Erythroblast (primary cell): ENCODE measurements at places on chromosomes 5 and 9.
A peak's percentile ranks its signal among the peaks of the same experiment; 100 is the strongest.

- DNase-seq = no peak
Measured at GRCh38 chr5:40829748-40830533, 5.1 kb downstream of the RPL37 start.

DNA sequence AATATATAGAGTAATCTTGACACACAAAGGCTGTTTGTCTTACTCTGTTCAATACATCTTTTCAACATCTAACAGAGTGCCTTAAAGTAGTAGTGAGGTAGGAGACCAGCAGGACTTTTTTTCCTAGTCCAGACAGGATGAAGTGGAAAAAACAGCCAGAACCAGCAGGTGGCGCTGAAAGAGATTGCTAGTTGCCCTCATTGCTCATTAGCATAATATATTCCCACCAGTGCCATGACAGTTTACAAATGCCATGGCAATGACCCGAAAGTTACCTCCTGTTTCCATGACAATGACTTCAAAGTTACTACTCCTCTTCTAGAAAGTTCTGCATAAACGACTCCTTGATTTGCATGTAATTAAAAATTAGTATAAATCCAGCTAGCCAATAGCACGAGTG, 387.4 kb downstream of the ACTL7B start:
- peak; percentile 48 for DNase-seq

- DNase-seq = no peak
Measured at GRCh38 chr5:13648822-13649221, 295.7 kb downstream of the DNAH5 start.

DNA sequence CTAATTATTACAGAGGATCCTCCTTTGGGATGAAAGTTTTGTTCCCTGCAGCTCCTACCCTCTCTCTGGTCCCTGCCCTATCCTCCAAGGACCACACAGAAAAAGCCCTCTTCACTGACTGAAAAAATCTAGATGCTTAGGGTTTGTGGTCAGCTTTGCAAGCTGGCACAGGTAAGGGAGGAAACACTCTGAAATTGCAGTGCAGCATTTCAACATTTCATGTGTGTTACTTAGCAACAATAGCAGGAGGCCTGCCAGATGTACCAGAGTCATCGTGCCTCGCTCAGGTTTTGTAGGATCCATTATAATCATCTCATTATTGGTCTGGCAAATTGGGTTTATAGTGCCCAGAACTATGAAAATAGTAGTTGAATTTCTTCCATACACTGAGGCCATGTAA, 109.5 kb downstream of the PALM2AKAP2 start:
- DNase-seq = no peak

GRCh38 chr5:173703466-173703865, 87.0 kb upstream of the BOD1 start:
- DNase-seq = peak; percentile 85

DNA sequence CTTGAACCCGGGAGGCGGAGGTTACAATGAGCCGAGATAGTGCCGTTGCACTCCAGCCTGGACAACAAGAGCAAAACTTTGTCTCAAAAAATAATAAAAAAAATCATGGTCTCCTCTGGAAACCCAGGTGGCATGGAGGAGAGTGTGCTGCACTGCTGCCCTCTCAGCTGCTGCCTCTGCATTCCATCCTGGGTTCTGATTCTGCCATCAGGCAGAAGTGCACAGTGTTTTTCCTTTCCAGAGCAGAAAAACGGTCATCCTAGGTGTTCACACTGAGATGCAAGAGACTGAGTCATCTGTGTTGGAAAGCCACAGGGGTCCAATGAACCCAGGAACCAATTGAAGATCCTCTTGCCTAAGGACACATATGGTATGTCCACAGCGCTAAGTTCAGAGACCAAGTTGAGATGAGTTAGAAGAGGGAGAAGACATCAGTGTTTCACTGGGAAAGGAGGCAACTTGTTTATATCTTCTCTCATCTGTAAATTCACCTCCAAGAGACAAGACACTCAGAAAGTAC, 88.8 kb upstream of the DMRT1 start:
- DNase-seq = no peak

DNA sequence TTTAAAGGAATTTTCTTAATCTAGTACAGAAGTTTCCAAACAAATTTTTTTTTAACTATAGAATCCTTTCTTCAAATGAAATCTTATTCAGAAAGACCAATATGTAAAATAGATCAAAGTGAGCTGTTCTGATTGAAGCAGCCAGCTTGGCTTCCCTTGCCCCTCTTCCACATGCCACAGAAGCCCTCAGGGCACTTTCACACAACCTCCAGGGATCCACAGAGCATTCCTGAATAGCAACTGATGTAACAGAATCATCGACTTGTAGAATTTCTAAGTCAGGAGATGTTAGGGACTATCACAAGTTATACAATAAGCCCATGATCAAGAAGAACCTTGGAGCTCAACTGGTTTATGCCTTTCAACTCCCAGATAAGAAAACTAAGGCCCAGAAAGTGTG, 427.8 kb upstream of the C9orf72 start:
- DNase-seq = no peak

- DNase-seq = no peak
Measured at GRCh38 chr9:99826579-99826978, 4.9 kb downstream of the NR4A3 start.

- DNase-seq = no peak
Measured at GRCh38 chr9:105967797-105968196, 273.5 kb downstream of the TMEM38B start.

DNA sequence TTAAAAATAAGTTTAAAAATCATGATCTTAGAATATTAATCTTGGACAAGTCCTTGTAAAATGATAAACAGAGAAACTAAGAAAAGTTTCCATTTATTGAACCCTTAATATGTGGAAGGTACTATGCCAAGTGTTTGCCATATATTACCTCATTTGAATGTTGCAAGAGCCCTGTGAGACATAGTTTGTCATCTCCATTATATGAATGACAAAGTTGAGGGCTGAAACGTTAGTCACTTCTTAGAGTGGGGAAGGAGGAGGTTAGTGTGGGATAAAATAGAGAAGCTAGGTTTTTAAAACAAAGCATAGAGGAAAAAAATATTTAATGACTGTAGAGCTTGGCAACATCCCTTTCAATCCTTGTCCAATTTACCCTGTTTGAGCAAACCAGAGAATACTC, 2.0 kb downstream of the TNC start:
- DNase-seq = no peak

GRCh38 chr9:87533271-87533670, 35.6 kb downstream of the DAPK1 start:
- DNase-seq = no peak

DNA sequence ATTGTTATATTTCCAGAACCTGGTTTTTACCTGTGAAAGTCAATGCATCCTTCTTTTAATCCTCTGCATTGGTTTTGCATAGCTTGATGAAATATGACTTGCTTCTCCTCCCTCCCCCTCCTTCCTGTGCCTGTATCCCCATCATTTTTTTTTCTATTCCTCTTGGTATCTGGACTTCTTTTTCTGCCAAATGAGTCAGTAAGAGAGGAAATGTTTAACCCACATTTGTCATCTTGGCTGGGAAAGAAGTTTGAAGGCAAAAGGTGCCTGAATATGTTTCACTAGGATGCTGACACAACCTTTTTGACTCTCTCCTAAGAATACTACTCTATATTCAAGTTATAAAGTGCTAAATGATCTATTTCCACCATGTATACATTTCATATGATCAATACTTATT, 35.5 kb upstream of the CDKN2B start:
- no peak for DNase-seq

DNA sequence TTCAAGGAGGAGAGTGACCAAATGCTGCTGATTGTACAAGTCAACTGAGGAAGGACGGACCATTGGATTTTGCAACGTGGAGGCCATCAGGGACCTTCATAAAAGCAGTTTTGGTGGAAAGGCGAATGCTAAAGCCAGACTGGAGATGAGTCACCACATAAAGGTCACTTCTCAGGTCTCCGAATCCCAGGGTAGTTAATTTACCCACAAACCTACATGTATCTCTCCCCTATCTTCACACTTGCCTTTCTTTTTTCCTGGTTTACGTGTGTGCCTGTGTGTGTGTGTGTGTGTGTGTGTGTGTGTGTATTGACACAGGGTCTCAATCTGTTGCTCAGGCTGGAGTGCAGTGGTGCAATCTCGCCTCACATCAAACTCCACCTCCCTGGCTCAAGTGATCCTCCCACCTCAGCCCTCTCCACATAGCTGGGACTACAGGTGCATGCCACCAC, 4.6 kb upstream of the CTNNA1 start:
- no peak for DNase-seq

- DNase-seq = peak; percentile 10
Measured at GRCh38 chr9:87263291-87263690, 234.4 kb upstream of the DAPK1 start.

DNA sequence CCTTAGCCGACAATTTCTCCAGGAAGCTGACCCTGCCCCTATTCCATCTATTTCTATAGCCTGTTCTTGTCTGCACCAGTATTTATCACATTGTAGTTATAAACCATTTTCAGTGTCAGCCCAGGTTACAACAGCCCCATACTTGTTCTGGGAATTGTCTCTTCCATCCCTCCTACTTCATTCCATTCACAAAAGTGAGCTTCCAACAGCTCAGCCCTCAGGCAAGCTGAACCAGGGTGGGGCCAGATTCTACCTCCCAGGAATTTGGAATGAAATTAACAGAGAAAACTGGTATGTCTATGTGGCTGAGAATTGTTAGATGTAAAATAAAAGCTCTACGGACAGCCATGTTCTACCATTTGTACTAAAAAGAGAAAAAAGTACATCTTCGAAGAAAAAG, 36.1 kb downstream of the STRBP start:
- no peak for DNase-seq

DNA sequence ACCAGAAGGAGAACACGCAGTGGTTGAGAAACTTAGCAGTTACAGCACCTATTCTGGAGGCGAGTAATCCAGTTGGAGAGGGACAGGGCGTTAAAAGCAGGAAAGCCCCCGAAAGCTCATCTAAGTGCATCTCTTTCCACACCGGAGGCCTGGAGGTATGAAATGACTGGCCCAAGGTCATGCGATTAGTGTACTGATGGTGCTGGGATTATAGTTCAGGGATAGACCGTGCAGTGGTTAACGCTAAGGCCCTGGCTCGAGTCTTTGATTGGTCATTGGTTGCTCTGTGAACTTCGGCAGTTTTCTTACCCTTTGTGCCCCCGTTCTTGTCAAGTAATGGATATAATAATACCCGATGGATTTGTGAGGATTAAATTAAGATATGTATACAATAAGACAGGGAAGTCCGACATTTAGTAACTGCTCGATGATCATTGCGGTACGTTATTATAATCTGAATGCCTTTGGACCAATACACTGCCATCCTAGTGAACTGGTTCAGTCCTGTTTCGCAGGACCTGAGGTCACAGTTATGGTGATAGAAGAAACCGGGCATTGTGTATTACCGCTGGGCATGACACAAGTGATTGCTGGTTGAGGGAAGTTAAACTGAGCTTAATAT, 960 bp downstream of the CANX start:
- DNase-seq = peak; percentile 74

DNA sequence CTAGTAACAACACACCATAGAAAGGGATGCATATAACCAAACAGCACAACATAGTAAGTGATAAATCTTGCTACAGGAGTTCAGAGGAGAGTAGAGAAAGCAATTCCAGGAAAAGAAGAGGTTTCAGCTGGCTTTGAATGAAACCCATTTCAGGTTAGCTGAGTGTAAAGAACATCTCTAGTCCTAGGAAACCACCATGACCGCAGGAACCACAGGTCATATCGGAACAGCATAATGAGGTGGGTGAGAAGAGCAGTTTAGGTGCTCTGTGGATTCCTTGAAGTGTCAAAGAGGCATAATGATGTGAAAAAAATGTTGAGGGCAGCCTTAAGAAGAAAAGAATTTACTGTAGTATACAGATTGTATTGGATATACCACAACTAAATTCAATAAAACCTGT, 507.5 kb downstream of the MTRR start:
- no peak for DNase-seq

- no peak for DNase-seq
Measured at GRCh38 chr9:89917861-89918260, 313.0 kb downstream of the GADD45G start.

GRCh38 chr9:95044731-95045508, 272.6 kb downstream of the FANCC start:
- peak; percentile 18 for DNase-seq

DNA sequence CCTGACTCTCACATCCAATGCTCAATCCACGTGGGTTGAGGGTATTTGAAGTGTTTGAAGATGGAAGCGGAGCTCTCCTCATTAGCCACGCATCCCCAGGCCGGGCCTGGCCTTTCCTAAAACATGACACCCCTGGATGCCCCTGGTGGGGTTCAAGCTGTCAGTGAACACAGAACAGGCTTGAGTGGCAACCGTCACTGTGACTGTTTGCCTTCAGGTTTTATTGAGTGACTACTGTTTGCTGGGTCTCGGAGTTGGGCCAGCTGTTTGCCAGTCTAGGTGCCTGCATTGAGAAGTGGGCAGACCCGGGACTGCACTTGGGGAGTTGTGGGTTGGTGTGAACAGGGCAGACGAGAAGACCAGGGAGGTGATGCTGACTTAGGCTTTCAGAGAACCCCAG, 7.8 kb upstream of the OLFM1 start:
- DNase-seq = no peak

- DNase-seq = no peak
Measured at GRCh38 chr9:97412626-97413385, 910 bp downstream of the TDRD7 start.

DNA sequence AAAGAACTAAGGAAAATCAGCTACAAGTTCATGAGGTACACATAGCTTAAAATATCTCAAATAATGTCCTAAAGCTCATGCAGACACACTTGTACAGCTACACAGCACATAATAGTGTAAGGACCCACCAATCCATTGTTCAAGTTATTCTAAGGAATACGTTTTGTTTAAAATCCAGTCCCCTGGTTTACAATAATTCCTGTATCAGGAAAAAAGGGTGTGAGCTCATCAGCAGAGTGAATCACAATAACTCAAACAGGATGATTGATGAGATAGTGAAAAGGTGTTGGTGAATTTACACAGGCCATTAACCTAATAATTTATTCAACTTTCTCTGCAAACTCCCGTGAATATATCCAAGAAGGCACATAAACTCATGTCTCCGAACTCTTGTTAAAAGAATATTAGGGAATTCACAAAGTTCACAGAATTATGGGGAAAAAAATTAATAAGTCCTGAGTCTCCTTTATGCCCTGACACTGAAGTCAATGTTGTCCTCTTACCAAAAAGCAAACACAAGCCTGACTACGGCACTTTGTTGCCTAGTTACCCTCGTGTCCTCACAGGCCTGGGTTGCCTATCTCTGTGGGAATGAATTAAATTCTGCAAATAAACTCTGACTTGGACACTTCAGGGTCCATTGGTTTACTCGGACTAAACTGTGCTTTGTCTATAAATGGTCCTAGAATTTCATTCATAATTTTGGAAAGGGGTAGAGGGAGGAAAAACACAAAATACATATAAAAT, 142.8 kb upstream of the PDE4D start:
- DNase-seq = no peak

DNA sequence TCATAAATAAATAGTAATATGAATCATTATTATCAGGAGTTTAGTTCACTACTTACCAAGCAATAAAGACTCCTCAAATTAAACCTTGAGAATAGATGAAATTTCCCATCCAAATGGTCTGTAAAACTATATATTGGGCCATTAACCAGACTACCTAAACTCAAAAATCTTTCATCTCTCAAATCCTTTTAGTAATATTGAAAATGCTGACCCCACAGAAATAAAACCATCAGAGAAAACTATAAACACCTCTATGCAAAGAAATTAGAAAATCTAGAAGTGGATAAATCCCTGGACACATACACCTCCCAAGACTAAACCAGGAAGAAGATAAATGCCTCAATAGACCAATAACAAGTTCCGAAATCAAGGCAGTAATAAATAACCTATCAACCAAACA, 723.2 kb downstream of the TLE4 start:
- DNase-seq = no peak
